Activated CD8-positive, alpha-beta memory T cell treated with anti-CD3 and anti-CD28 coated beads, Interleukin-2, amount 10 ng/mL, durations not matched to agents 7 days and 5 days (primary cell): ENCODE measurements at places on chromosomes 2 and 18. TPM values are rescaled to one million over a fixed set of nuclear protein-coding genes. Genes with fewer than 3 reads are reported as not detected.

Gene ACMSD
- total RNA-seq = not detected

Gene CPLX4
- not detected for total RNA-seq

Gene COLEC11
- 0.23 TPM for total RNA-seq

- no peaks in the 10 kb centered on the region for H3K4me1 ChIP-seq
- no peak overlapping the region for H3K4me3 ChIP-seq
- H3K36me3 ChIP-seq = no peaks in the 10 kb centered on the region
- no peaks in the 10 kb centered on the region for H3K27me3 ChIP-seq
Measured at GRCh38 chr2:8257502-8257901, 424.4 kb upstream of the ID2 start.

DNA sequence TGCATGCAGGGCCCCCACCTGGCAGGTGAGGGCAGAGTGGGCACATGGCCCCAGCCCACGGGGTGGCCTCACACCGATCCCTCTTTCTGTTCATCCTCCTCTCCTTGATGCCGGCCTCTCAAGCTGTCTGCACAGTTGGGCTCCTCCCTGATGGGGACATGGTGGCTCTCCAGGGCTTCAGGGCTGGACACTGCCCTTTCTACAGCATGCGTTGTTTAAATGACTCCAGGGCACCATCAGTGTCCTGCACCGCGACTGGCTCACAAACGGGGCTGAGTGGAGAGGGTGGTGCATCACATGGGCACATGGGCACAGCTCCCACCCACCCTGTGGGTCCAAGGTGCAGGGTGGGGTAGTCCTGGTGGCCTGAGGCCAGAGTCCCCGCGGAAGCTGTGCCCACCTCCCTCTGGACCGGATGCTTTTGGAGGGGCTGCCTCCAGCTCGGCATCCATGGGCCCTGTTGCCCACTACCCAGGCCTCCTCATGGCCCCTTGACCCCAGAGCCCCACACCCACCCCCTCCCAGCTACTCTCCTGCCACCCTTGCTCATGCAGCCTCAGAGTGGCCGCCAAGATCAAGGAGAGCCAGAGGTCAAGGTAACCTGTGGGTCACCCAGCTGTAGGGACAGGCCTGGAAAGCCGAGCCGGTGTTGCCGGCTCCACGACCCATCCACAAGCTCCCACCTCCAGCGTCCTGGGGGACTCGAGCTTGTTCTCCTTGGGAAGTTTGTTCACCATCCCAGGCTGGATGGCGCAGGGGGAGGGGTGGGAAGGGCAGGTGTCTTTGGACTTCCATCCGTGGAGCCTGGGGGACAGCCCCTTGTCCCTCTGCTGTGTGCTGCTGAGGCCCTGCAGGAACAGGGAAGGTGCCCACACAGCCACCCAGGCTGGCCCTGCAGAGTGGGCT lies 12.3 kb upstream of the SNED1 start:
- H3K4me3 ChIP-seq = no peak overlapping the region
- no peak overlapping the region for H3K27ac ChIP-seq
- H3K36me3 ChIP-seq = no peaks in the 10 kb centered on the region
- no peak for DNase-seq
- H3K4me1 ChIP-seq = no peaks in the 10 kb centered on the region

GRCh38 chr2:3222636-3223035 lies 155.0 kb downstream of the EIPR1 start:
- peaks cover 33% of the 10 kb centered on the region for H3K4me1 ChIP-seq
- DNase-seq = peak; percentile 73
- no peak overlapping the region for H3K4me3 ChIP-seq

DNA sequence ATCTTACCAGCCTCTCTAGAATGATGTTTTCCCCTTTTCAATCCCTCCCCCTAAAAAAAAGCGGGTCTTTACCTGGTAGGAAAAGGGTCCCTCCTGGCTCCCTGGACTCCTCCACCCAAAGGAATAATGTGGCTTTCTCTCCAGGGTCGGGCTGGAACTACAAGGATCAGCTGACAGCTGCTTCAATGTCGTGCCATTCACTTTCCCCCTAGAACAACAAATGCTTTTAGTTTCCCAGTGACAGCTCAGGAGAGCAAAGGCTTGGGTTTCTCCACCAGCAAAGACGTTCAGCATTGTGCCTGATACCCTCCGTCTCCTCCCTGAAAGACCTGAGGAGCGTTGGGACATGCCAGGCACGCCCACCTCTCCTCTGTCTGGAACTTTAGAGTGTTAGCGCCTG lies 173.8 kb upstream of the SIX3 start:
- H3K27me3 ChIP-seq = peaks cover 15% of the 10 kb centered on the region
- no peaks in the 10 kb centered on the region for H3K36me3 ChIP-seq
- H3K4me3 ChIP-seq = no peak overlapping the region

GRCh38 chr18:31718386-31718785 lies 34.0 kb upstream of the B4GALT6 start:
- H3K27me3 ChIP-seq = peaks cover 7% of the 10 kb centered on the region
- H3K4me1 ChIP-seq = no peaks in the 10 kb centered on the region
- no peak overlapping the region for H3K4me3 ChIP-seq
- no peak overlapping the region for H3K27ac ChIP-seq
